H4 (cell line): ENCODE measurements at places on chromosomes 7 and 10. TPM values are rescaled to one million over a fixed set of nuclear protein-coding genes. Genes with fewer than 3 reads are reported as not detected.

The CCDC172 gene
- total RNA-seq: 0.06 and 0.41 TPM in 2 replicates

The APBB1IP gene
- total RNA-seq: not detected in 2 replicates

The UCN3 gene
- total RNA-seq: not detected in 2 replicates

The C10orf62 gene
- total RNA-seq: not detected in 2 replicates

The NOD1 gene
- total RNA-seq: 8.2 and 10.2 TPM in 2 replicates

The VSTM4 gene
- 0.23 and 0.29 TPM in 2 replicates for total RNA-seq

The RAB19 gene
- not detected in 2 replicates for total RNA-seq

The RFC2 gene
- total RNA-seq: 80.6 and 97.3 TPM in 2 replicates

The CALCR gene
- not detected in 2 replicates for total RNA-seq

The AOC1 gene
- 0.31 TPM in 1 of 2 replicates, not detected in the other for total RNA-seq

- DNase-seq: no peak
These were observed 644 bp downstream of the SORBS1 start for GRCh38 chr10:95560278-95561176.

- DNase-seq: peak; percentile 14
These were observed 34.3 kb upstream of the TMEM26 start for GRCh38 chr10:61487506-61487905.

GRCh38 chr7:30841801-30842541 lies 69.7 kb upstream of the AQP1 start:
- no peak for DNase-seq

GRCh38 chr10:36681751-36682632 lies 443.4 kb upstream of the ANKRD30A start:
- peak; percentile 3 for DNase-seq

DNA sequence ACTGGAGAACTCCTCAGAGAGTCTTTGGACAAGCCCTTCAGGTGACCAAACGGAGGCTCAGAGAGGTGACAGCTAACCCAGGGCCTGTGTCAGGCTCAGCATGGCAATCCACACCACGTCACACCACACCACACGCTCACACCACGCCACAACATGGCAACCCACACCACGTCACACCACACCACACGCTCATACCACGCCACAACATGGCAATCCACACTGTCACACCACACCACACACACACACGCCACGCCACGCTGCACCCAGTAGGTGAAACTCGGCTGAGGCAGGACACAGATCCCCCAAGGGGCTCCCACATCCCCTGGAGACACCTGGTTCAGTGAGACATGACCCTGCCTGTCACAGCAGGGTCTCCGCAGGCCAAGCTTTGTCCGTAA lies 107.3 kb downstream of the PDGFA start:
- DNase-seq: no peak

DNA sequence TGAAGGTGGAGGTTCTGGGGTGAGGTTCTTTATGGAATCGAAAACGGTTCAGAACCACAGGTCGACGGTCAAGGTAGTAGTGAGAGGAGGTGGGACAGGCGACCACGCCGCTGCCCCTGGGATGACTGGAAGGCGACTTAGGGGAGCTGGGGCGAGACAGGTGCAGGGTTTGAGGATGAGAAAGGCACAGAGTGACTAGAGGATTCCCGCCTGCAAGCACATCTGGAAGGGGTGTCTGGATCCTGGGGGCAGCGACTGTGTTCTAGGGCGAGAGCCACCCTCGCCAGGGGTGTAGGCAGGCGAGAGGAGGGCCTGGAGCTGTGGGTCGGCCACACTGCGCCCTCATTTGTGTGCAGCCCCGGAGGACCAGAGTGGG lies 468 bp upstream of the IRF5 start:
- DNase-seq: no peak

DNA sequence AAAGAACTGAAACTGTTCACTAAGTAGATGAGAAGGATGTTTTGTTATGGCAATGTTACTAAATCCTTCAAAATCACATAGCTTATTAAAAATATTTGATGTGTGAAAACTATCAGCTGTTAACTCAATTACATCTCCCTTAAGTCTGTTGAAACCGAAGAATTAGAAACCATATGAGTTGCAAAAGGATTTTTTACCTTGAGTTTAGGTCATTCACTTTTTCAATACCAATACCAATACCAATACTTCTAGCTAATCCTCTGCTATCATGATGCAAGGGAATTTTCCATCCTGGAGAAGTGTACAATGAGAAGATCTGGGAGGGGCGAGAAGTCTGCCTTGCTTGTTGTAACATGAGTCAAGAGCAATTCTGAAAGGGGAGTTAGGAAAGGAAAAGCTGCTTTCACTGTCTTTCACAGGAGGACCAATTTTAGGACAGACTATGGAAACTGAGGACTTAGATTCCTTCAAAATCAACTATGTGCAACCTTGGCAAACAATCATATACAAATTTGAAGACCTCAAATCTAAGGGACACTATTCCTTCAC lies 199.7 kb downstream of the IMMP2L start:
- no peak for DNase-seq

DNA sequence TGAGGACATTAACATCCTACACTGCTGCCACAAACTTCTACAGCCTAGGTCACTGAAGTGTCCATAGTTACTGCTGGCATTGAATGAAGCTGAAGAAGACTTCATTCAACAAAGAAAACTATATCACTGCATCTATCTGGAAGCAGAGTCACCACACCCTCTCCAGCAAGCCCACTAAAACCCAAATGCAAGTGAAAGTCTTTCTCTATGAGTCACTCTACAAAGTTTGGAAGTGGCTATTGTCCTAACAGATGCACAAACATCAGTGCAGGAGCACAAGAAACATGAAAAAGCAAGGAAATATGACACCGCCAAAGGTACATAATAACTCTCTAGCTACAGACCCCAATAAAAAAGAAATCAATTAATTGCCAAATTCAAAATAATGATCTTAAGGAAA lies 43.5 kb upstream of the CAMK2B start:
- DNase-seq: no peak

DNA sequence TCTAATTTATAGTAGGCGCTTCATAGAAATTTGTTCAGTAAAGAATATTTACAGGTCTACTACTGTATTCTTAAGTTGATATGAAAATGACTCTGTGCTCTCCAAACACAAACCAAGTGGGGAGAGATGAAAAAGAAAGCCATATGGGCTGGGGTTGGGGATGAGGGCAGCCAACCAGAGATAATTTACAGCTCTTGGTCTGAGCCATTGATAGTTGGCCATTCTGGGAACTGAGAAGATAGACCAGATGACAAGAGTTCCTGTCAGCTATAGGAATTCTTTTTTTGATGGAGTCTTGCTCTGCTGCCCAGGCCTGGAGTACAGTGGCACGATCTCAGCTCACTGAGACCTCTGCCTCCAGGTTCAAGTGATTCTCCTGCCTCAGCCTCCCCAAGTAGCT lies 57.4 kb downstream of the LAMB4 start:
- DNase-seq: no peak

- no peak for DNase-seq
These were observed 16.0 kb downstream of the MYOZ1 start for GRCh38 chr10:73625004-73625883.

- DNase-seq: no peak
These were observed 33.7 kb downstream of the STAMBPL1 start for GRCh38 chr10:88913788-88914187.

DNA sequence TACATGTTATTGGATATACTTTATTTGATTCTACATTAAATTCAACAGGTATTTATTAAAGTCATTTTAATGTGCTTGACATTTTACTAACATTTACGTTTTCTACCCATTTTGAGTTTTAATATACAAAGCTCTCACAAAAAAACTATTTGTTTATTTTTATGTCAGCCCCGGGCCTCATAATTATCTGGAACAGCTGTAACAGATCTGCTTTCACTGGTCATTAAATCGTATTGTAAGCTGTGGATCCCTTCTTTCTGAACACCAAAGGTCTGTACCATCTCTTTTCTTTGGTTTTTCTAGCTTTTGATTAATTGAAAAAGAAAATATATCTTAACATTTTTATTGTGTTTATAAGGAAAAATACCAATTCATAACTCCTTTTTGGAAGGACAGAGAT lies 73.5 kb downstream of the SEMA3E start:
- DNase-seq: no peak

DNA sequence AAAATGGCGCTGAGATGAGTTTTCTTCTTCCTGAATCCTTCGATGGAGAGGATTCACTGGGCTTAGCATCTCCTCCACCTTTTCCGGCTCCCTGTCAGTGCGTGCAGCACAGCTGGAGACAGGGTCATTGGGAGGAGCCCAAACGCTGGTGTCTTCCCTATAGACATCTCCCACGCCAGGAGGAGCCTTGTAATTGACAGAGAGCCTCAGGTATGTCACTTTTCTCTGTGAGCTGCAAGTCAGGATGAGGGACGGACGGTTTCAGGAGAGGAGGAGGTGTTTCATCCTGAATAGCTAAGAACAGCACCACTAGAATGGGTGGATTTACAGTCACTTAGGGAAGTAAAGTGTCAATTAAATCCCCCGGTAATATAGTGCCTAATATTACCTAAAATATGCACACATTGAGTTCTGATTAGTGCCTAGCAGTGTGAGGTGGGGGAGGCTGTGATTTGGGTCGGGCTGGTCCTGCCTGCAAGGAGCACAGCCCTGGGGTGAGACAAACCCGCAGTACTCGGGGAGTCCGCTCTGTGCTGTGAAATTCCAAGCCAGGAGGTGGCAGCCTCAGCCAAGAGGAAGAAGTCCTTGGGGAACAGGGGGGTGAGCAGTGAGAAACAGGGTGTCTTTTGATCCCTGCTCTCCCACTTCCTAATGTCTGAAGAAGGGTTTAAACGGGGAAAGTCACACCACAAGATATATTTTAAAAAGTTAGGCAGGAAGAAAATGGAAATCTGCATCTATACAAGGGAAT lies 28.2 kb downstream of the IL15RA start:
- DNase-seq: no peak

DNA sequence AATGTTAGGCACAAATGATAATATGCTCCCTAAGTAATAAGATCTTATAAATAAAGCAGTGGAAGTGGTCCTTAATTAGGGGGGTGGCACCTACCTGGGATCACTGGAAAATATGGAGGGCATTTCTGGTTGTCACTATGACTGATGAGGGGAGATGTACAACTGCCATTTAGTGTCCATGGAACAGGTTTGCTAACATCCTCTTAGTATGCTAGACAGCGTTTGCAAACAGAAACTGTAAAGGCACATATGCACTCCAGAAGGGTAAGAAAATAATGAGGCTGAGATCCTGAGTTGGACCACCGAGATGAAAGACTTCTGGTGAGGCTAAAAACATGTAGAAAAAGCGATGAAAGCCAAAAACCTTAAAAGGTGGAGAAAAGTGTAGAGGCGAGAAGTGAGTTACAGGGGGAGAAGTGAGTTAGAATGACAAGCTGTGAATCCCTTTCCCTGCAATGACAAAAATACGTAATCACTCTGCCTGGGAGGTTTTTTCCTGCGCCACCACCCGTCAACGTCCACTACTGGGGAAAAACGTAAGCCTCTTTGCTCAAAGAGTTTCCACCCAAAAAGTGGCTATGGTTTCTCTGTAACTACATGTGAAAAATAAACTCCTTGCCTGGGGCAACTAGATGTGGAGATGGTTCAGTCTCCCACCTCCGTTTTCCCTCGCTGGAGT lies 767 bp downstream of the KRIT1 start:
- no peak for DNase-seq

- peak; percentile 4 for DNase-seq
These were observed 87.3 kb downstream of the ODAD2 start for GRCh38 chr10:27911539-27911938.

GRCh38 chr10:121485436-121486139 lies 112.7 kb downstream of the FGFR2 start:
- DNase-seq: no peak

DNA sequence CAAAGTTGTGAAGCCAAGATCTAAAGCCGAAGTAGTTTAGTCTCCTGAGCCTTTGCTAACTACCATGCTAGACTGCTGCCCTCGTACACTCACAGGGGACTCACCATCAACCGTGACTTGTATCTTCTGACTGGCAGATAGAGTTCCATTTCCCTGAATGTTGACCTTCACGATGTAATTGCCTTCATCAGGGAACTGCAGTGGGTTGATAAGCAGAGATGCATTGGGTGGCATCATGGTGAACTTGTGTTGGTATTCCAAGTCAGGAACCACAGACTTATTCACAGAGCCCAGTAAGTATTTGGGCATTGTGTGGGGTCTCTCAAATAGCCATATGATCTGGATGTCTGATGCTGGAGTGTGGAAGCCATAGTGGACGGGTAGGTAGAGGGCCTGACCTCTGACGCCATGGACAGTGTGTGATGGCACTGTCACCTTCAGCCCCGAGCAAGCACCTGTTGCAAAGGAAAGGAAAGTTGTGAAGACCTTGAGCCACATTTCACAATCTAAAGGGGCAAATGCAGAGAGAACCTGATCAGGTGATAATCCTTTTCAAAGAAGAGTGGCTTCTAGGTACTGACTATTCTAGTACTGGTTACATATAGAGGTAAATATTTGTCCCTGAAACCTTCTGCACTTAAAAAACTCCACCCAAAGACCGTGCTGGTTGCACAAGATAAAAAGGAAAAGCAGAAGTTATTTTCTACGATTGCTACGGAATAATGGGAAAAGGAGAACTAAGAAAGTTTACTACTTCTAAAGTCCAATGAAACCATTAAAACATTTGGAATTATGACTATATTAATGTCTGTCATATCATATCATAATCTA lies 7.1 kb downstream of the HEPACAM2 start:
- no peak for DNase-seq

GRCh38 chr10:112802411-112803022 lies 147.5 kb upstream of the TCF7L2 start:
- DNase-seq: no peak

- peak; percentile 81 for DNase-seq
These were observed 97.6 kb downstream of the CCNY start for GRCh38 chr10:35433851-35434426.
